Fibroblast of lung (primary cell): ENCODE measurements at places on chromosomes 2 and 18. TPM values are rescaled to one million over a fixed set of nuclear protein-coding genes. Genes with fewer than 3 reads are reported as not detected.

- no peaks in the 10 kb centered on the region for H3K27me3 ChIP-seq
- peaks cover 10% of the 10 kb centered on the region for H3K36me3 ChIP-seq
- H3K4me3 ChIP-seq, result no peak overlapping the region
- H3K27ac ChIP-seq, result no peak overlapping the region
- H3K4me1 ChIP-seq, result peaks cover 6% of the 10 kb centered on the region
Measured at GRCh38 chr18:55228707-55229106, 269.4 kb upstream of the CCDC68 start.

Gene ZNF385B
- total RNA-seq, result under 0.01 TPM in 1 of 2 replicates, not detected in the other

- H3K27me3 ChIP-seq, result no peaks in the 10 kb centered on the region
- peaks cover 30% of the 10 kb centered on the region for H3K36me3 ChIP-seq
- DNase-seq, result no peak
- no peak overlapping the region for H3K4me3 ChIP-seq
Measured at GRCh38 chr18:12326711-12327460, 18.8 kb downstream of the TUBB6 start.

Gene SULT1C4
- total RNA-seq, result 0.26 and 0.50 TPM in 2 replicates

DNA sequence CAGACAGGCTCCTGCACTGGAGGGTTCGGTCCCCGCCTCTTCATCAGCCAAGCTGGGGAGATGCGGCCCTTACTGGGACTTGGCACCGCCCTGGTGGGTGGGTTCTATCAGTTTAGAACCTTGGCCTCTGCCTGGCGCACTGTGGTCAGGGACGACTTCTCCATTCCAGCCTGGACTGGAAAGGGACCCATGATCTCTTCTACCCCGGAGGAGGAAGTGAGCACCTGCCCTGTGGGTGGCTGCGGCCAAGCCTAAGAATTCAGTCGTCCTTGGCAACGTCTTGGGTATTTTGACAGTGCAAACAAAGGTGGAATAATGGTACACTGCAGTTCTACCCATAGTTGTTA is 106.9 kb upstream of the CD302 start:
- no peaks in the 10 kb centered on the region for H3K36me3 ChIP-seq
- H3K27ac ChIP-seq, result no peak overlapping the region
- H3K4me3 ChIP-seq, result no peak overlapping the region
- no peak for DNase-seq
- H3K27me3 ChIP-seq, result peaks cover 12% of the 10 kb centered on the region

GRCh38 chr2:205527801-205528200 is 154.5 kb upstream of the NRP2 start:
- H3K27me3 ChIP-seq, result no peaks in the 10 kb centered on the region
- no peaks in the 10 kb centered on the region for H3K4me1 ChIP-seq
- no peak overlapping the region for H3K27ac ChIP-seq
- no peak overlapping the region for H3K4me3 ChIP-seq
- DNase-seq, result no peak

DNA sequence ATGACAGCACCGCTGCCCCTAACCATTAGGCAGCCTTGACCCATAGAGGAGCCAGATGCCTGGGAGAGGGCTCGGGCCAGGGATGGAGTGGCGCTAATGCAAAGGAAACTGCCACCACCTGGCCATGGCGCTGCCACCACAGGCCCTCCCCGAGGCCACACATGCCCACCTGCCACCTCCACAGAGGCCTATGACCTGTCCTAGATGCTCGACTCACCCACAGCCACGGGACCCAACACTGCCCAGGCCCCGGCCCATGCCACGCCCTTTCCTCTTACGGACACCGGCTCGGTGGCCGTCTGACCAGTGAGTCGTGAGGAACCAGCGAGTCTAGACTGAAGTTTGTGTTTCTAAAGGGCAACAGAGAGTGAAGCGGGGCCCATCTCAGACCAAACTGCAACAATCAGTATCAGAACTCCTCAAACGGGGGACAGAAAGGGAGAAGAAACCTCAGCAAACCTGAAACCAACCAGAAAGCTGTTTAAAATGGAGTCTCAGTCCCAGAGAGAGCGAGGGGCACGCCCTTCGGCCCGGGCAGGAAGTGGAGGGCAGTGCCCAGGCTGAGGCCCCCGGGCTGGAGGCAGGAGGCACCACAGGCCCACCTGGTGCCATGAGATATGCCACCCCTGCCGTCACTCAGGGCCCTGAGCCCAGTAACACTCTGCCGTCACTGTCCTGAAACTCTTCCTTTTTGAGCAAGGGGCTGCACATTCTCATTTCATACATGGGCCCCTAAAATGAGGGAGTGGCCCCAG is 711 bp downstream of the GPR17 start:
- H3K4me1 ChIP-seq, result peaks cover 3% of the 10 kb centered on the region
- H3K4me3 ChIP-seq, result no peak overlapping the region

Gene RASGRP3
- total RNA-seq, result 0.26 and 0.50 TPM in 2 replicates

GRCh38 chr2:46254474-46254873 is 42.7 kb upstream of the EPAS1 start:
- peaks cover 7% of the 10 kb centered on the region for H3K27me3 ChIP-seq
- H3K4me3 ChIP-seq, result no peak overlapping the region
- DNase-seq, result no peak
- no peak overlapping the region for H3K27ac ChIP-seq

Gene LYPD6B
- total RNA-seq, result not detected in 2 replicates

GRCh38 chr2:169108099-169108884 is 38.9 kb downstream of the DHRS9 start:
- H3K4me1 ChIP-seq, result no peaks in the 10 kb centered on the region
- H3K4me3 ChIP-seq, result no peak overlapping the region
- no peaks in the 10 kb centered on the region for H3K36me3 ChIP-seq
- DNase-seq, result no peak
- no peak overlapping the region for H3K27ac ChIP-seq

Gene CASP8
- 31.5 and 38.3 TPM in 2 replicates for total RNA-seq

DNA sequence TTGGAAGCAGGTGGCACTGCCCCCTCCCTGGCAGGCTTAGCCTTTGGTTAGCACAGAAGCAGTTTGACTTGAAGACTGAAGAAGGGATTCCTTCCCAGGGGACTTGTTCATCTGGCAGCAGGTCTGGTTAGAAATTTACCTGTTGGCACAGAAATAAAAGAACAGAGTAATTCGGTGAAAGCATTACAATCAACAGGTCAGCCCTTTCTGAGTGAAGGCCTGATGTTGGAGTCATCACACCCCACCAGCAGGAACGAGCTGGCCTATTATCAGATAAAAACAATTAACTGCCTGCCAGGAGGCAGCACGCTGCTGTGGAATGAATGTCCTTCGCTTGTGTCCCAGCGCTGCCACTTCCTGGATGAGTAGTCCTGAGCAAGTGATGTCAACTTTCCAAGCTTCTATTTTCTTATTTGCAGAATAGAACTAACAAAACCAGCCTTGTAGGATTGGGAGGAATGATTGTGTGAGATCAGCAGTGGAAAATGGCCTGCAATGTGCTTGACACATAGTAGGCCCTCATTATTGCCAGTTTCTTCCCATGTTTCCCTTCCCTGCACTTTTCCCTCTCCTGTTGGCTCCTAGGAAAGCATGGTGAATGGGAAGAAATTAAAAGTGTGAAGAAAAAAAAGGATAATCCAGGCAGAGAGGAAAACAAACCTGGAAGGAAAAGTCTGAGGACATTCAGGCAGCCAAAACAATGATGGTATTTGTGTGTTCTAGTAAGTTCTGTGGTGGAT is 29.0 kb downstream of the LGALSL start:
- no peaks in the 10 kb centered on the region for H3K4me1 ChIP-seq
- no peak overlapping the region for H3K27ac ChIP-seq
- peaks cover 10% of the 10 kb centered on the region for H3K27me3 ChIP-seq
- H3K4me3 ChIP-seq, result no peak overlapping the region

DNA sequence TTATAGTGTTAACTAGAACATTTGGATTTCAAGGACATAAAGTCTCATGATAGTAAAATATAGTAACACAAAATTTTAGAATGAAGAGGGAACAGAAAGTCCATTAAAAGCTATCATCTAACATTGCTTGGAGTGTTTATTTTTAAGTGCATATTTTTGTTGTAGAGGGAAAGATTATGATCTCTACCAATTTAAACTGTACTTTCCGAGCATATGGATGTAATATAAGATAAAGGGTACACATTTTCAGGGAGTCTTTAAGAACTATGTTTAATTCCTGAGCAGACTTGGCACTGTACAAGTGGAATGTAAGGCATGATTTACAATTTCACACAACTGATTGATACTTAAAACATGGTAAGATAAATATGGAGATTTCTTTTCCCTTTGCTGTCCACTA is 34.2 kb upstream of the ZNF804A start:
- H3K4me3 ChIP-seq, result no peak overlapping the region
- H3K27ac ChIP-seq, result no peak overlapping the region
- no peak for DNase-seq
- no peaks in the 10 kb centered on the region for H3K36me3 ChIP-seq
- H3K27me3 ChIP-seq, result no peaks in the 10 kb centered on the region

GRCh38 chr2:232523402-232523681 is 2.6 kb upstream of the CHRND start:
- H3K4me3 ChIP-seq, result no peak overlapping the region
- DNase-seq, result no peak
- H3K27ac ChIP-seq, result no peak overlapping the region
- H3K36me3 ChIP-seq, result no peaks in the 10 kb centered on the region

- no peaks in the 10 kb centered on the region for H3K27me3 ChIP-seq
- H3K36me3 ChIP-seq, result peaks cover 1% of the 10 kb centered on the region
- DNase-seq, result no peak
- H3K4me3 ChIP-seq, result peak overlapping the region; percentile 95
- H3K27ac ChIP-seq, result peak overlapping the region; percentile 78
Measured at GRCh38 chr2:118013221-118013723, 598 bp downstream of the CCDC93 start.

DNA sequence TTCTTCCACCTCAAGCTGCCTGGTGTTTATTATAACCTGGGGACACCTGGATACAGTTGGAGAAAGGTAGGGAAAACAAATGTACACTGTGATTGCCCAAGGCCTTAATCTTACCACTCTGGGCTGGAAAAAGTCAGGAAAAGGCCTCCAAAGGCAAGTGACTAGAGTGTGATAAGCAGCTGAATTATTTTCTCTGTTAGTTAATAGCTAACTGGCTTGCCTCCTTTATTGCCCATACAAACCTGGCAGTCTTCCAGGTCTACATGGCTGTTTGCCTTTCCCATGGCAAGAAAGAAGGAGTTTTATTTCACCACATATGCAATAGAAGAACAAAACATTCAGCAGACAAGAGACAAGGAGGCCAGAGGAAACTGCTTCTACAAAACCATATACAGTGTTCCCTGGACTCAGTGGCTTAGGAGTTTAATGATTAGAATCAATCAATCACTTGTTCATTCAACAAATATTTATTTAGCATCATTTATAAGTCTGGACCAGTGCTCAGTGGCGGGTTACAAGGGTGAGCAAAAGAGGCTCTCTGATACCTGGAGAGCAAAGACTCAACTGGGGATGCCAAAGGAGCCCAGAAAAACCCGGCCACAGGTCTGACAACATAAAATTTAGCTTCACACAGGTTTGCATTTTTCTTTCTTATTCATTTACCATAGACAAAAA is 27.5 kb upstream of the SUCLG1 start:
- no peak overlapping the region for H3K4me3 ChIP-seq
- peak; percentile 58 for DNase-seq
- H3K4me1 ChIP-seq, result peaks cover under 1% of the 10 kb centered on the region
- no peaks in the 10 kb centered on the region for H3K36me3 ChIP-seq
- H3K27me3 ChIP-seq, result no peaks in the 10 kb centered on the region

Gene KIDINS220
- total RNA-seq, result 91.7 and 110 TPM in 2 replicates

GRCh38 chr18:13260197-13260934 is 41.8 kb downstream of the LDLRAD4 start:
- no peaks in the 10 kb centered on the region for H3K36me3 ChIP-seq
- DNase-seq, result no peak
- H3K4me1 ChIP-seq, result no peaks in the 10 kb centered on the region
- no peak overlapping the region for H3K4me3 ChIP-seq
- no peaks in the 10 kb centered on the region for H3K27me3 ChIP-seq

DNA sequence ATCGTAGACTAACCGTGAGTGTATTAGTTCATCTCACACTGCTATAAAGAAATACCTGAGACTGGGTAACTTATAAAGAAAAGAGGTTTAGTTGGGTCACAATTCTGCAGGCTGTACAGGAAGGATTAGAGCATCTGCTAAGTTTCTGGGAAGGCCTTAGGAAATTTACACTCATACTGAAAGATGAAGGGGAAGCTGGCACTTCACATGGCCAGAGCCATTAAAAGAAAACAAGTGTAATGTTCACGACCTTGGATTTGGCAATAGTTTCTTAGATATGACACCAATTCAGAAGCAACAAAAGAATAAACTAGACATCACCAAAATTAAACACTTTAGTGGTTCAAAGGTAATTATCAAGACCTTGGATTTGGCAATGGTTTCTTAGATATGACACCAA is 23.8 kb downstream of the ABCB11 start:
- no peak overlapping the region for H3K27ac ChIP-seq
- H3K27me3 ChIP-seq, result no peaks in the 10 kb centered on the region
- H3K4me3 ChIP-seq, result no peak overlapping the region
- no peak for DNase-seq
- H3K36me3 ChIP-seq, result no peaks in the 10 kb centered on the region
- no peaks in the 10 kb centered on the region for H3K4me1 ChIP-seq

Gene SAG
- total RNA-seq, result not detected in 2 replicates

Gene GKN1
- not detected in 2 replicates for total RNA-seq

Gene PROKR1
- total RNA-seq, result not detected in 2 replicates

- no peak overlapping the region for H3K27ac ChIP-seq
- peaks cover 2% of the 10 kb centered on the region for H3K36me3 ChIP-seq
- no peak for DNase-seq
- H3K27me3 ChIP-seq, result no peaks in the 10 kb centered on the region
- peaks cover 5% of the 10 kb centered on the region for H3K4me1 ChIP-seq
Measured at GRCh38 chr2:85012855-85013254, 41.9 kb downstream of the KCMF1 start.

GRCh38 chr2:219733106-219733505 is 105.7 kb downstream of the SLC4A3 start:
- DNase-seq, result no peak
- no peaks in the 10 kb centered on the region for H3K27me3 ChIP-seq
- H3K27ac ChIP-seq, result no peak overlapping the region
- no peaks in the 10 kb centered on the region for H3K36me3 ChIP-seq
- H3K4me3 ChIP-seq, result no peak overlapping the region

DNA sequence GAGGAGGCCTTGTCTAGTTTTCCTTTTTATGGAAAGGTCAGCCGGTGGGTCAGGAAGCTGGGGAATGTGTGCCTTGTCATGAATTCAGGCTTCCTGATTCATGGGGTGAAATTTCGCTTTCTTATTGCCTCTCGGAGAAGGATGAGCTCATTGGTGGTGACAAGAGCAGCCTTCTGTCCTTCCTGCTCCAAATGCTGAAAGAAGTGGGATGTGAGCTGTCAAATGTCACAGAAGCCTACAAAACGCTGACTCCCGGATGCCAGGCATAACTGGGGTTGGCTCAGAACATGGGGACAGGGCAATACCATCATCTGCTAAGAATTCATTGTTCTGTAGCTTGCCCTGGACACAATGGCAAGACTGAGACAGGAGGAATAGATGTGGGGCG is 55.8 kb upstream of the FAM136A start:
- H3K36me3 ChIP-seq, result no peaks in the 10 kb centered on the region
- H3K4me1 ChIP-seq, result no peaks in the 10 kb centered on the region
- H3K27ac ChIP-seq, result no peak overlapping the region
- no peak overlapping the region for H3K4me3 ChIP-seq

- H3K27me3 ChIP-seq, result peaks cover 10% of the 10 kb centered on the region
- H3K36me3 ChIP-seq, result no peaks in the 10 kb centered on the region
- no peaks in the 10 kb centered on the region for H3K4me1 ChIP-seq
- peak; percentile 62 for DNase-seq
Measured at GRCh38 chr2:173881461-173881860, 83.7 kb downstream of the SP3 start.
